Kasumi-1 (cell line): ENCODE measurements at places on chromosomes 1 and 21.
A peak's percentile ranks its signal among the peaks of the same experiment; 100 is the strongest.

GRCh38 chr1:157833145-157833544 lies 8.5 kb downstream of the CD5L start:
- no peak for DNase-seq

DNA sequence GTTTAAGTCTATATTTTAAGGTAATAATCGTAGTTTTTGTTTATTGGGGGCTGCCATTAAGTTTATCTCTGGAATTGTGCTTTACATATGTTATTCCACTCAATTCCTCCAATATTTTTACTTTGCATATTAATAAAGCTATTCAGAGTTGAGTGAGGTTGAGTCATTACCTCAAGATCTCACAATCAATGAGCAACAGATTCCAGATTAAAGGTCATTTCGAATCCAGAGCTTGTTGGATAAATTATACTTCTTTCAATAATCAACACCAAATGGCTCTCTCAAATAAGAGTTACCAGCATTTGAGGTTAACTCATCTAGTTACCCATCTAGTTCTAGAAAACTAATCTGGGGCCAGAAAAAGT lies 16.7 kb downstream of the RGS4 start:
- no peak for DNase-seq

DNA sequence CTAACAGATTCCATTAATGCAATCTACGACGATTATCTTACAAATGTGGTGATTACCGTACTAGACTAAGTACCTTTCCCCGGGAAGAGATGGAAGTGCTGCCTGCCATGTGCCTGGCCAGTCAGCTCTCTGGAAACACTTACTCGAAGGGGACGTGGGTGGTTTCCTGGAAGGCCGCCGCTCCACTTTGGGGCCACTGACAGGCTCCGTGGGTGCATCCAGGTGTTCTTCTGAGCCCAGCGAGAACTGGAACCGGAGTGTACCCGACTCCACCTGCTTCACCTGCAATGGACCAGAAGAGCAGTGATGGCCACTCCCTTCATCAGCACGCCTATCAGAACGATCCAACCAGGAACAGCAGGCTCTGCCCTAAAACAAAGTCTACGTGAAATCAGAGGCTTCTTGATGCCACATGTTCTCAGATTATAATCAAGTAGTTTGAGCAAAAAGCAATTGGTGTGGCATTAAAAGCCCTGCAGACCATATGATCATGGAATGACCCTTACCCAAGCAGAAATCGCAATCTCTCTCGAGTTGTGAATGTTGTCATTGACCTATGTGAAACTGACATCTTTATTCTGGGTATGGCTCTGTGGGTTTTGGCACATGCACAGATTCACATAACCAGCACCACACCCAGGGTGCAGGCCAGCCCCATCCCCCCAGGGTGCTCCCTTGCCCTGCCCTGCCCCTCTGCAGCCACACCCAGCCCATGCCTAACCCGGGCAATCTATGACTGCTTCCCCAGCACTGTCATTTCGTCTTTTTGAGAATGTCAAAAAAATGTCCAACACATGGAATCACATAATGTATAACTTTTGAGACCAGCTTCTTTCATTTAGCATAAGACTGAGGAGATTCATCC lies 64.5 kb downstream of the NPHP4 start:
- DNase-seq = no peak

- no peak for DNase-seq
Observed at GRCh38 chr1:29384496-29385015, 148.2 kb downstream of the PTPRU start.

GRCh38 chr1:193709607-193710006 lies 523.2 kb upstream of the B3GALT2 start:
- DNase-seq = no peak

DNA sequence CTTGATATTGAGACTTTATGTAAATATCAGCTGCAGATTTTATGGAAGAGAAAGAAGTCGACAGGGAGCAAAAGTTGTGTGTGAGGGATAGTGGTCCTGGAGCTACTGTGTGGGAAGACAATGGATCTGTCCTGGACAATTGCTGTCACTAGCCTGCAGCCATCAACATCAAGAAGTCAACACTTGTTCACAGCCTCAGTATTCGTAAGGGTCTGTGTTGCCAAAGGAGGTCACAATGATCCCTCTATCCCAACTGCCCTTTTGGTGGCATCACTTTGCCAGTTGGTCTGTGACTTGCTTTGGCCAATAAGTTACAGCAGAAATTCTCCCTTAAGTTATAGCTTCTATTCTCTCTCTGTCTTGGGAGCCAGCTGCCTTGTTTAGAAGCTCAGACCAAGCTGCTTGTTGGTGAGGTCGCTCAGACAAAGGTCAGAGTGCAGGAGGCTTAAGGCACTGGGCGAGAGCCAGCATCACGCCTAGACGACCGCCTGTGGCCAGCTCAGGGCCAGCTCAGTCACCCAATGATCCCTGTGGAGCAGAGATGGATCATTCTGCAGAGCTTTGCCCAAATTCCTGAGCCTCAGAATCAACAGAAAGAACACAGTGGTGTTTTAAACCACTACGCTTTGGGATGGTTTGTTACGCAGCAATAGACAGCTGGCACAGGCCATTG lies 134.9 kb downstream of the RHOU start:
- no peak for DNase-seq

DNA sequence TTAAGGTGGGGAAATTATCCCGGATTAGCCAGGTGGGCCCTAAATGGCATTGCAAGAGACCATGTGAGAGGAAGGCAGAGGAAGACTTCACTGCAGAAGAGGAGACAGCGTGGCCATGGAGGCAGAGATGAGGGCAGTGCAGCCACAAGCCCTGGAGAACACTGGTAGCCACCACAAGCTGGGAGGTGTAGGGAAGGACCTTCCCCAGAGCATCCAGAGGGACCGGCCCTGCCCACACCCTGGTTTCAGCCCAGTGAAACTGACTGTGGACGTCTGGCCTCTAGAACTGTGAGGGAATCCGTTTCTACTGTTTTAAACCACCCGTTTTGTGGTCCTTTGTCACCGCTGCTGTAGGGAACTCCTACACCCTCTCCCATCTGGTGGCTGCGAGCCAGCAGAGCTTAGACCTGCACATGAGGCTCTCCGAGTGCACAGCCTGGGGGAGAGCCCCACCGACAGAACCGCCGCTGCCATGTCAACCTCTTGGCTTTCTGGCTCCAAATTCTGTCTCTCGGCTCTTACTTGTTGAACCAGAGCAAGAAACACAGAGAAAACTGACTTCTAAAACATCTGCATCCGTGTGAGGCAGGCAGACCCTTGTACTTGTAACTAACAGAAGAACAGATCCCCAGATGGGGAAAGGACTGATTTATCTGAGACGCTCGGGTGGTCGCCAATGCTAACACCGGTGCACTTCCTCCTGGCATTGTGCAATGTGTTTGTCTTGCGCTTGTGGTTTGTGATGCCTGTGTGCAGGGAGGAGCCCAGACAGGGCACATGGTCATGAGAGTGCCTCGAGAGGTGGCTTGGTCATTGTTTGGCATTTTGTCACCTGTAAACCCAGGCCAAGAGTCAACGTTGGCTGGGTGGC lies 90.8 kb upstream of the TMPRSS2 start:
- no peak for DNase-seq

DNA sequence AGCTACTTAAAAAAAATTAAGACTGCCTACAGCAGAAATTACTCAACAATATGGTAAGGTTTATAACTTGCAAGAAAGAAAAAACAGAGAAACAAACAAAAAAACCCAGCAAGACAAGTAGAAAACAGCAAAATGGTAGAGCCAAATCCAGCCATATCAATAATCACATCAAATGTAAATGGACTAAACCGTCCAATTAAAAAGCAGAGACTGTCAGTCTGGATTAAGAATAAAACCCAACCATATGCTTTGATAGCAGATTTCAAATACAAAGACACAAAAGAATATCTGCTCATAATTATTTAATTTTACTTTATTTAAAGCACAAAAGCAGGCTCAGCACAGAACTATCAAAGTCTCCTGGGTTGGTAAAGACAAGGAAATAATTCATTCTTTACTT lies 17.5 kb downstream of the PACC1 start:
- no peak for DNase-seq

DNA sequence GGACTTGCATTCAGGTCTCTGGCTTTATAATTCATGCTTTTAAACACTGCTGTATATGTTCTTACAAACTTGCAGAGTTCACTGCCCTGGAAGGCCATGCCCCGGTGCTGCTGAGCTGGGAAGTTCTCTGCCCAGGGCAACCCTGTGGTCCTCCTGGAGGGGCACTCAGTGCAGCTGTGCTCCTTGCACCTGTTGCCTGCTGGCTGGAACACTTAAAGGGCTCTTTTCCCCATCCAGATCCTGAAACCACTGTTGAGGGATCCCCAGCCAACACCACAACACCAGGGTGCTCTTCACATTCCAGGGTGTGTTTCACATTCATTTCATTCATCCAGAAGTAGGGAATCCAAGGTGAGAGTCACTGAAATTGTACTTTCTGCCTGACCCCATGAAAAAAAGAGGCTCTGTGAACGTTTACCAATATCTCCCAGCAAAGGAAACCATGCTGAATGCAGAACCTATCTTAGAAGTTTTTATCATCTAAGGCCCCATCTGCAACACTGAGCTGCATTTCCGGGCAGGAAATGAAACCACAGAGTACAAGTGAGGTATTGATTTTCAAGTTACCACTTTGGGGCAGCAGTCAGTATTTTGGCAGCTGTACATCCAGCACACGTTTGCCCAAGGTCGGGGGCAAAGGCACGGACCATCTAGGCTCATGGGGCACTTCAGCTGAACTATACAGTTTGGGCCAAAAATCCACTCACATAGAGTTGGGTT lies 16.4 kb upstream of the KIAA0040 start:
- DNase-seq = peak; percentile 71

GRCh38 chr1:6235296-6235677 lies 477 bp downstream of the ICMT start:
- DNase-seq = no peak
